Mammary microvascular endothelial cell (primary cell): ENCODE measurements at places on chromosomes 3 and 15. TPM values are rescaled to one million over a fixed set of nuclear protein-coding genes. Genes with fewer than 3 reads are reported as not detected.

Gene MORC1
- total RNA-seq = not detected in 2 replicates

Gene FAM107A
- 83.0 and 85.8 TPM in 2 replicates for total RNA-seq

Gene SMAD6
- 24.8 and 25.6 TPM in 2 replicates for total RNA-seq

Gene CYP1A2
- total RNA-seq = not detected in 2 replicates

Gene TUSC7
- not detected in 2 replicates for total RNA-seq

Gene ATP13A5
- total RNA-seq = 0.13 TPM in 1 of 2 replicates, not detected in the other

Gene AGBL1
- total RNA-seq = not detected in 2 replicates

Gene KY
- total RNA-seq = not detected in 2 replicates

Gene SLC12A8
- total RNA-seq = 0.27 and 0.74 TPM in 2 replicates

Gene AADAC
- 0.39 and 0.87 TPM in 2 replicates for total RNA-seq

Gene MBD4
- total RNA-seq = 16.5 and 16.8 TPM in 2 replicates

Gene ANKRD63
- not detected in 2 replicates for total RNA-seq

Gene ALG1L2
- not detected in 2 replicates for total RNA-seq

Gene TIGIT
- not detected in 2 replicates for total RNA-seq
